ENCODE measurements at places on chromosomes 3 and 15.

GRCh38 chr3:55066551-55067047, 138.7 kb upstream of the LRTM1 start:
- DNase-seq, result peak; percentile 20

- DNase-seq, result no peak
Measured at GRCh38 chr3:8324747-8325146, 176.9 kb upstream of the LMCD1 start.

GRCh38 chr3:178306432-178307115, 229.7 kb upstream of the KCNMB2 start:
- DNase-seq, result no peak

GRCh38 chr15:80674245-80674614, 20.9 kb upstream of the ABHD17C start:
- no peak for DNase-seq

DNA sequence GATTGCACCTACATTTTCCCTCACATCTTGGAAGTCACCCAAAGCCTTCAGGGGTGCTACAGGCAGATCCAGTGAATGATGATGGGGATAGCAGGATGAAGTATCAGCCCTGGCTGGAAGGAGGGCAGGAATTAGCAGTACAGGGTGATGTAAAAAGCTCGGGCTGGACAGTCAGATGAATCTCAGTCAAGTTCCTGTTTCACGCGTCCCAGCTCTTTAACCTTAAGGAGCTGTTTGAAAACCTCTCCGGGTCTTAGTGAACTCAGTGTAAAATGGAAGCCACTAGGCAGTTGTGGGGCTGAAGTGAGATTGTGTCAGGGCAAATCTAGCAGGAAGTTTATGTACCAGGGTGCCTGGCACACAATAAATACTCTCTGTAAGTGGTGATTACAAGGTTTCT, 166.4 kb upstream of the PROK2 start:
- no peak for DNase-seq

DNA sequence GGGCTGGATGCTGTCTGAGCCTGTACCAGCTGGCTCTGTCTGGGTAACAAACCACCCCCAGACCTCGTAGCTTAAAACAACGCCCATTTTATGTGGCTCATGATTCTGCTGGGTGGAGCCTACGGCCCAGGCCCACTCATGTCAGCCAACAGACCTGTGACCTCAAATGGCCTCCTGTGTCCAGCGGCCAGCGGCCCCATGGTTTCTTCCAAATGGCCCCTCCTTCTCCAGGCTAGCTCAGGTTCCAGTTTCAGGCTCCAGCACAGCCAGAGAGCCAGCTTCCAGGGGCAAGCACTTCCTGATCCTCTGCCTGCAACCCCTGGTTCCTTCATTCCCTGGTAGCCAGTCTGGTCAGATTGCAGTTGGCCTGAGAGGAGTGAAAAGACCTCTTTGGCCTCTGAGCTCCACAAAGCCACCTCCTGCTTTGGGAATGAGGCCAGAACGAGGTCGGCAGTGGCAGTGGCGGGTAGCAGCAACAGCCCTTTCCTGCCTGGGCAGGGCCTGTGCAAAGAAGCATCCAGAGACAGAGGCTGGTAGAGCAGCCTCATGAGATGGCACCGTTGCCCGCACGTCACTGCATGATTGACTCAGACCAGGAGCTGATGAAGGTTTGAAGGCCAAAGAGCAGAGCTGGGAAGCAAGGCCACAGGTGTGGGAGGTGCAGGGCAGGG, 21.0 kb upstream of the PLXNA1 start:
- no peak for DNase-seq

DNA sequence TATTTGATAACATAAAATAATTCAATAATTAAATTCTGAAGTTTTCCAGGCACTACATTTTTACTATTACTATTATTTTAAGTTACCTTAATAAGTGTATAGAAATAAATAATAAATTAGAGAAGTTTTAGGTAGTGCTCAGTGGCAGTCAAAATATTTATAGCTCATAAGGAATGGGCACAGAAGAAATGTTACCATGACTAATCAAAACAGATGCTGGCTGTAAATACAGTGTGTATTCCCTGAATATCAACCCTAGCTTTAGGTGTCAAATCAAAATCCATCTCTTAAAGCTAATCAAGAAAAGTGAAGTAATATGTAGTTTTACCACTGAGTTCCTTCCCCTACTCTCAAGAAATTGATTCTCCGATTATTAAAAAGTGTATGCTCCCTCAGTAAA, 35.5 kb downstream of the ZBTB20 start:
- no peak for DNase-seq

- no peak for DNase-seq
Measured at GRCh38 chr3:181701096-181701495, 10.6 kb upstream of the SOX2 start.

DNA sequence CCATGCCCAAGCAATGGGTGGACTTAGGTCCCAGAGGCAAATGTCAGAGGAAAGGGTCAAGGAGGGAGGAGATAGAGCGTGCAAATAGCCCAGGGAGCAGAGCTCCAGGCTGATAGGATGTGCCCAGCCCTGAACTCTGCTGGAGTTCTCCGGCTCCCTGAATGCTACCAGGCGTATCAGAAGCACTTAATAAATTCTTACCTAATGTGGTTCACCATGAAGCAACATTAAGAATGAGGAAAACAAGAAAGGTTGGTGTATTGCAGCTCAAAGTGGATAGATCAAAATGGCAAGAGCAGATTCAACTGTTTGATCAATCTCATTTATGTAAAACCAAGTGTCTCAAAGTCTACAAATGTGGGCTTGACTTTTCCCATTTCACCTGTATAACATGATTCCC, 38.3 kb downstream of the PXYLP1 start:
- DNase-seq, result no peak

DNA sequence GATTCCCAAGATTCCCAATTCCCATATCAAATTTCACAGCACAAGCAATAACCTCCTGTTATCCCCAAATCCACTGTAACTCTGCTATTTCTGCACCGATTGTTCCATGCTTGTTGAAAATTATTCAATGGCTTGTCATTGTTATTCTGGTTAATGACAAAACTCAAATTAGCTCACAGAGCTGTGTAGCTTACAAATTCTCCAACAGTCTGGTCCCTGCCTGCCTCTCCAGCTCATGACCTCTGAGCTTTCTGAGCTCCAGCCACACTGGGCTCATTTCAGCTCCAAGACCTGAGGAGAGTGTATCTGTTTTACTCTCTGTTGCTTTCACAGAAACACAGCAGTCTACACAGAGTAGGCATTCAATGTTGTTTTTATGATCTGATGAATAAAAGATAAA, 3.3 kb downstream of the DPPA2 start:
- no peak for DNase-seq

GRCh38 chr15:31131853-31132375, 30.4 kb upstream of the TRPM1 start:
- DNase-seq, result no peak

GRCh38 chr15:70589221-70589620, 174.1 kb downstream of the UACA start:
- no peak for DNase-seq

- no peak for DNase-seq
Measured at GRCh38 chr3:72345980-72346379, 502.3 kb downstream of the SHQ1 start.

DNA sequence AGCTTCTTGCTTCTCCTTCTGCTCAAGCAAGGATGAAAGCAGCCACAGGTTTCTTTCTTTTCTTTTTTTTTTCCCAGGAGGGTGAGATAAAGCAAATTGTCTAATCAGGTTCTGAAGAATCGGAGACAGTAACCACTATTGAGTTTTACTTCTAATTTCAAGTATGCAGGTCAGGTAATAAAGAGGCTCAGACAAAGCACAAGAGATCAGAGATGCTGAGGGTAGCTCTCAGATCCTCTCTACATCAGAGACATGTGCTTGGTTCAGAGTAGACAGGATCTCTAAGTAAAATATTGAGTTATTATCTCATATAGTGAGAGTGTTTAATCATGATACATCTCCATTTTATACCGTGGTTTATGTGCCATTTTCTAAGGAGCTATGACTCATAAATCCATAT, 168.5 kb downstream of the NFKBIZ start:
- no peak for DNase-seq

- no peak for DNase-seq
Measured at GRCh38 chr3:159210336-159210735, 408.5 kb downstream of the MFSD1 start.

DNA sequence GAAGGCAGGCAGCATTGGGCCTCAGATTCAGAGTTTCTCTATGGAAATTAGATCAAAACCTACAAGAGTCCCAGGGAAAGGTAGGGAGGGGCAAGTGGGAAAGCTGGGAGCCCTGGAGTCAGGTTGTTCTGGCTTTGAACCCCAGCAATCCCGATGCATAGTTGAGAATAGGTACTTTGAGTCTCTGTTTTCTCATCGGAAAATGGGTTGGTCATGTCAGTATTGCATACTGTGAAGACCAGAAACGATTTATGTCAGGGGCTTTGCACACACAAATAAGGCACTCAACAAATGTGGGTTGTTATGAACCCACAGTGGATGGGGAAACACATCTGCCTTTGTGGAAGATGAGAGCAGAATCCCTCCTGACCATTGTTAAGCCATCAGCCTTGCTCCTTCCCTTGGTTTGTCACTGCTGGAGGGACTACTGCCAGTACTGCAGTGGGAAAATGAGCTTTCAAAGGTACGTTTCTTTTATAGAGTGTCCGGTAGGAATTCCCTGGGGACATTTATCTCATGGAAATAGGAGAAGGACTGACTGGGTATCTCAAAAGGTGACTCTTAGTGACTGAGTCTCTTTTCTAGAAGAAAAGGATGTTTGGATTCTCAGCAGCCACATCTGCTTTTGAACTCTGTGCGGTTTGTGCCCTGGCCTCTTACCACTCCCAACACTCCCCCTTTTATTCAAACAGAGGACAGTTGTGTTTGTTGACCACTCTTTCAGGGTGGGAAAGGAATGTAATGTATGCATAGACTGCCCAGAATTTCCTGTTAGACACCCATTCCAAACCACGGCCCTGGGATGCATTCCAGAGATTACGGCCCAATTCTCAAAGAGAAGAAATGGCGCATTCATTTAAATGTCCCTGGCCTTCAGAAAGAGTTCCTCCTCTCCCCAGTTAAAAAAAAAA, 54.6 kb upstream of the VILL start:
- DNase-seq, result no peak

- no peak for DNase-seq
Measured at GRCh38 chr3:72606005-72606800, 242.0 kb downstream of the SHQ1 start.

- DNase-seq, result no peak
Measured at GRCh38 chr15:65580287-65580686, 30.6 kb downstream of the INTS14 start.

DNA sequence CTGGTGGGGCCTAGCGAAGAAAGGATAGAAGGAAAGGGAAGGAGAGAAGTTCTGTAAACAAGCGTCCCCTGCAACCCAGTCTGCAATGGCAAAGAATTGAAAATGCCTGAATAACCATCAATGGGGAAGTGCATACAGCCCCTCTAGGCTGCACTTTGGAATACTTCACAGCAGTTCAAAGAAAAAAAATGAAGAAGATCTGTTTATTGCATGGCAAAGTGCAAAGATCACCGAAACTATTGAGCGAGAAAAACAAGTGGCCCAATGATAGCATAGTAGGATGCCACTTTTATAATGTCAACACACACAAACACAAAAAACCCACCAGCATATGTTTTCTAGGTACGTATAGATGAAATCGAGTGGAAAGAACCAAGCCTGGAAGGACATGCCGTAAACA, 13.6 kb upstream of the SLC6A1 start:
- no peak for DNase-seq

- DNase-seq, result no peak
Measured at GRCh38 chr3:69318410-69318809, 67.5 kb downstream of the FRMD4B start.

DNA sequence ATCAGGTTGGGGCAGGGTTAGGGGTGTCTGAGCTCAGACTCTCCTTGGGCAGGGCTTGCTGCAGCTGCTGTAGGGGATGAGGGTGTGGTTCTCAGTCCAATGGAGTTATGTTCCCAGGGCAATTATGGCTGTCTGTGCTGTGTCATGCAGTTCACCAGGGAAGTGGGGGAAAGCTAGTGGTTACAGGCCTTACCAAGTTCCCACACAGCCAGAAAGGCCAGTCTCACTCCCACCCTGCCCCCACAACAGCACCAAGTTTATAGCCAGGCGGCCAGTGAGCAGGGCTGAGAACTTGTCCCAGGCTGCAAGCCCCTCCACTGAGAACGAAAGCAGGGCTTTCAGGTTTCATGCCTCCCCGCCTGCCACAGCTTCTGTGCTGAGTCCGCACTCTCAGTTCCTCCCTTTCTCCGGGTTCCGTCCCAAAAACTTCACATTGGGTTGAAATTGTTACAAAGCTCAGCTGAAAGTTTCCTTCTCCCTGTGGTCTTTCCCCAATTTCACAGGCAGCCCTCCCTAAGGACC, 19.6 kb upstream of the CPOX start:
- DNase-seq, result no peak

- DNase-seq, result no peak
Measured at GRCh38 chr3:188034989-188035388, 119.0 kb upstream of the LPP start.

GRCh38 chr15:59994888-59995557, 9.1 kb upstream of the FOXB1 start:
- peak; percentile 76 for DNase-seq

- DNase-seq, result no peak
Measured at GRCh38 chr3:23738944-23739343, 66.8 kb upstream of the UBE2E1 start.

DNA sequence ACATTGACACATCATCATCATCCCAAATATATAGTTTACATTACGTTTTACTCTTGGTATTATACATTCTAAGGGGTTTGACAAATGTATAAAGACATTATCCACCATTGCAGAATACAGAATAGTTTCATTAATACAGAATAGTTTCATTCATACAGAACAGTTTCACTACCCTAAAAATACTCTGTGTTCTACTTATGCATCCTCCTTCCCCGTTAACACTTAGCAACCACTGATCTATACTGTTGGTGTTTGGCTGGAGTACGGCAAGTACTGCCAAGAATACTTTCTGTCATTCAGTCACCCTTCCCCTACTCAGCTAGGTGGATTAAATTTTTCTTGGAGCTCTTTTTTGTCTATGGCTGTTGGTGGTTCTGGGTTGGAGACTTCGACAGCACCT, 33.4 kb downstream of the LEKR1 start:
- DNase-seq, result no peak

GRCh38 chr3:103829723-103830326, 1395.0 kb downstream of the ZPLD1 start:
- DNase-seq, result no peak

DNA sequence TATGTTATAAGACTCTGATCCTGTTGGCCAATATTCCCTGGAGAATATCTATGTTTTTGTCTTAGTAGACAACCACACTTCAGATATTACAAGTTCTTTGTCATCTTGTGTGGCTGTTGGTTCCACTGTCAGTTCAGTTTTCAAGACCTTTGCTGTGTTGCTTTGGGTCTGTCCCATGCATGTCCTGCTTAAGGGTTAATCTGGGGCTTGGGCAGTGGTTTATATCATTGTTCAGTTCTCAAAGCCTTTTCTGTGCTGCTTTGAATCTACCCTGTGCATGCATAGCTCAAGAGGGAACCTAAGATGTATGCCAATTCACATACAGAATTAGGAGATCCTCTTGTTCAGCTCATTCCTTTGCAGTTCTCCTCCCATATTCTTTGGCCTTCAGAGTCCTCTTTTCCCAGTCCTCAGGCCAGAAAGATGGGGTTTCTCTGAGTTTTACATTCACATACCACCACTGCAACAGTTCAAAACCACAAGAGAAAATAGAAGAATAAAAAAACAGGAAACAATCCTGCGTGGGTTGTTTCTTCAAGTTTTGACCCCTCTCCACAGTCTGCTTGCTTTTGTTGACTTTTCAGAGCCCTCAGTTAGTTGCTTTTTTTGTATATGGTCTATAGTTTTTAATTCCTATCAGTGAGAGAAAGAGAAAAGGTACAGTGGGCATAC, 21.6 kb downstream of the BUB1B start:
- DNase-seq, result no peak

- DNase-seq, result no peak
Measured at GRCh38 chr15:82950746-82951370, 1.7 kb downstream of the HOMER2 start.
